ENCODE measurements at places on chromosomes 6 and 20.

- DNase-seq: no peak
These were observed 121.7 kb downstream of the NKAIN2 start for GRCh38 chr6:123925350-123925749.

GRCh38 chr6:40832691-40833090, 206.3 kb downstream of the UNC5CL start:
- DNase-seq: no peak

GRCh38 chr6:88238065-88238464, 71.9 kb upstream of the CNR1 start:
- peak; percentile 14 for DNase-seq

GRCh38 chr6:57207872-57208271, 14.2 kb downstream of the RAB23 start:
- DNase-seq: no peak

DNA sequence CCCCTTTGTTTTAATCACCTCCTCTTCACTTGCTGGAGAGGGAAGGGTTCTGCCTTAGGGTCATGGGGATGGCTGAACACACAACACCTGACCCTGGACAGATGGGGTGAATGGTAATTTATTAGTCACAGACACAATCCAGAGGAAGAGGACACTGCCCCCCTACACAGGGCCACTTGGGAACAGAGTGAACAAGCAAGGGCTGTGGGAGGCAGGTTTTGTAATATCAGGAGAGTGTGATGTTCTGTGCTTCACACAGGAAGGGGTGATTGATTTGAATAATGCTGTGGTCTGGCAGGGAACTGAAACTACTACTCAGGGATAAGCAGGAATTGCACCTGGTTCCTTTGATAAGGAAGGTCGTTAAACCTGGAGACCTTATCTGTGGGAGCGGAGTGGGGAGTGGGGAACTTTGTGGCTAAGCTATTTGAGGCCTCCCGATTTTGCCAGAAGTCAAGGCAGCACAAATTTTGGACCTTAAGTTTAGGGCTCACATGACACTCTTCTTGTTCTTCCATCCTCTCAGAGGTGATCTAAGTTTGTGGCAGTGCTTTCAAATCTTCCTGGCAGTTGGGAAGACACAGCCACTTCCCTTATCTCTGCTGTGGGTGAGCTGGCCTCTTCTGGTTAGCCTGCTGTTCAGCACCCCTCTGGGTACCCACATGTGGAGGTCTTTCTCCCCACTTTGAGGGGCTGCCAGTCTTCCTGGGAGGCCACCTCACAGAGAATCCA, 77.8 kb downstream of the CD164 start:
- no peak for DNase-seq

- peak; percentile 14 for DNase-seq
These were observed 46.4 kb upstream of the FERMT1 start for GRCh38 chr20:6169251-6169650.

- no peak for DNase-seq
These were observed 142.8 kb downstream of the ADGB start for GRCh38 chr6:146741609-146742008.

- DNase-seq: no peak
These were observed 62.2 kb downstream of the SYNJ2 start for GRCh38 chr6:158043586-158044524.

DNA sequence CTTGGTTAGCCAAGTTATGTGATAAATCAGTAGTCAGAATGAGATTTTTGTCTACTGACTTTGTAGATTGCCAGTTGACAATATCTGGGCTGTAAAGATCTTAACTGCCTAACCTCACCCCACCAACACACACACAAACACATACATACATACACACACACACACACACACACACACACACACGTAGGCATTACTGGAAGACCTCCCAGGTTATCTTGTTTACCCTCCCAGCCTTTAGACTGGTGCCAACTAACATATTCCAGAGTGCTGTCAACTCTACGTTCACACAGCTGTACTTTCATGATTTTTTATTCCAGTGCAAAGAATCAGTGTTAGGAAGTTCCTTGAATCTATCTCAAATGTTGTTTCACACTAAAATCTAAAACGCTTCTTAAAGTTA, 38.9 kb downstream of the BMP5 start:
- no peak for DNase-seq

GRCh38 chr6:15882915-15883314, 220.1 kb upstream of the DTNBP1 start:
- DNase-seq: no peak

DNA sequence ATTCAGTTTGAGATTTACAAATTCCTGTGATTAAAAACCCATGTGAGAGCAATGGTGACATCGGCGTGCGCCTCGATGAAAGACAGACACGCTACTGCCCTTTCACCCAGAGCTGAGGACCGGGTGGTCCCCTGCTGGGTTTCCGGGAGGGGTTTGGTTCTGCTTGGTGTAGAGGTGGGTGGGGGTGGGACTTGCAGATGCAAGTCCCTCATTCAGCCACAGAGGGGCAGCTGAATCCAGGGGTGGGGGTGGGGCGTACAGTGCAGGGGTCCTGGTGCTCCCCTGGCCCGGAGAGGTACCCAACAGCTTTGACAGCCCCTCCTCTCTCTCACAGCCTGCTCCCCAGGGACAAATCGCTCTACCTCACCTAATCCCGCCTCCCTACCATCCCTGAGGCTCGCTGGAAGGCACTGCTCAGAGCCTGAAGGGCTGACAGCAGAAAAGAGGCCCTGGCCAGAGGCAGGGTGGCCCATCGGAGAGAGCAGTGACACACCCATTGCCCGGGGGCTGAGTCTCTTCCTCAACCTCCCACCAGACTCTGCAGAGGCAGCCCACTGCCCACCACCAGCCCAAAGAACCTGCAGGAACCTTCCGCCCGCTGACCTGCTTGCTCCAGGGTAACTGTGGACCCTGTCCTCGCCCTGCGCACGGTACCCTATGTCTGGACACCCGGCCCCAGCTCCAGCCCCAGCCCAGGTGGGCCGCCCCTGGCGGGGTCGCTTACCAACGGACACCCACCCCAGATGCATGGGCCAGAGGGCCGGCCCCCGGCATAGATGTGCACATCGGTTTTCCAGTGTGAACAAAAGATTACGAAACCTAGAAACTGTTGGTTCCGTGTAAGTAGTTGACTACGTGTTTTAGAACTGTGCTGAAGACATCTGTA, 118.4 kb downstream of the JPH2 start:
- DNase-seq: no peak
